NB4 (cell line): ENCODE measurements at places on chromosomes 12 and 14.

DNA sequence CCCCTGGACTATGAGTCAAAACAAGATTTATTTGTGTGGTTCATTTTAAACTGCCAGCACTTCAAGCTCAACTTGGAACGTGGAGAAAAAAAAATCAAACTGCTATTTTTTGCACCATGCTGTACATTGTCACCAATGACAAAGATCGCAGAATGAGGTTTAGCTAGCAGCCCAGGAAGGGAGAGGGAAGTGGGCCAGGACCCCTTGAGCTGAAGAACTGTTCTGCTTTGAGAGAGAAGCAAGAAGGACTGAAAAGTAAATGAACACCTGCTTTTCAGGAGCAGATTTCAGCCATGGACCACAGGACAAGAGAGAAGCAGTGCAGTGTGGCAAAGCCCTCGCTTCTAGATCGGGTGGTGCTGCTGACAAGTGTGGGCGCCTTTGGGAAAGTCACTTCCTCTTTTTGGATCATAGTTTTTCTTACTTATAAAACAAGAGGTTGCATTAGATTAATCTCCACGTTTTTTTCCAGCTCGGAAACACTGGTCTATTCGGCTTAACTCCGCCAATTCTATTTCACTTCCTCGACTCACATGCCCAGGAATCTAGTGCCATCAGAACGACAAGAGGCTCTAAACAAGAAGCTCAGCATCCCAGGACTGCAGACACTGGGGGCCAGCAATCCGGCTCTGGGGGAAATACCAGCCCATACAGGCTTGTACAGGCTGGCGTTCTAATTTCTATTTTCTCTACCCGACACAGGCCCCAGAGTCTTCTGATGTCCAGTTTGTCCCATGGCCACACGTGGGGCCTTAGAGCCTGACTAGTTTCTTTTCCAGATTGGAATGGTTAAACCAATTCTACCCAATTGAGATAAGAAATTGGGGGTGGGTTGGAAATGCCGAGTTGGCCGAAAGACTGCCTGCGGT lies 129.9 kb downstream of the CRACR2A start:
- DNase-seq: peak; percentile 59

DNA sequence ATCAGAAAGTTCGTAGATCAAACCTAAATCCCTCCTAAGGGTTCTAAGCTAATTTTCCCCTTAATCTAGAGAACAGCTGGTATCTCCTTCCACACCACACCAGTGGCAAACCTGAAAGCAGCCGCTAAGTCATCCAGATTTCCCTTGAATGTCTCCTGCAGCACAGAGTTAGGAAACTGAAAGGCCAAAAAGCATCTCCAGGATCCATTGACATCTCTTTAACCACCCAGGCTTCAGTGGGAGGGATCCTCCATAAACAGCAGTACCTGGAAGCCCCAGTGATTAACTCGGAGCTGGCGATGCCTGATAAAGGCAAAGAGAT lies 47.6 kb downstream of the CRACR2A start:
- DNase-seq: no peak

- no peak for DNase-seq
These were observed 290.8 kb upstream of the MDGA2 start for GRCh38 chr14:47966076-47966810.

GRCh38 chr12:123761841-123762714 lies at the start of gene DNAH10:
TSS of gene DNAH10 (plus strand) at chr12:123762301. CDS start at chr12:123762337, 36 bp downstream.
- peak; percentile 34 for DNase-seq

GRCh38 chr14:29016050-29016900 lies 249.7 kb downstream of the FOXG1 start:
- peak; percentile 42 for DNase-seq

DNA sequence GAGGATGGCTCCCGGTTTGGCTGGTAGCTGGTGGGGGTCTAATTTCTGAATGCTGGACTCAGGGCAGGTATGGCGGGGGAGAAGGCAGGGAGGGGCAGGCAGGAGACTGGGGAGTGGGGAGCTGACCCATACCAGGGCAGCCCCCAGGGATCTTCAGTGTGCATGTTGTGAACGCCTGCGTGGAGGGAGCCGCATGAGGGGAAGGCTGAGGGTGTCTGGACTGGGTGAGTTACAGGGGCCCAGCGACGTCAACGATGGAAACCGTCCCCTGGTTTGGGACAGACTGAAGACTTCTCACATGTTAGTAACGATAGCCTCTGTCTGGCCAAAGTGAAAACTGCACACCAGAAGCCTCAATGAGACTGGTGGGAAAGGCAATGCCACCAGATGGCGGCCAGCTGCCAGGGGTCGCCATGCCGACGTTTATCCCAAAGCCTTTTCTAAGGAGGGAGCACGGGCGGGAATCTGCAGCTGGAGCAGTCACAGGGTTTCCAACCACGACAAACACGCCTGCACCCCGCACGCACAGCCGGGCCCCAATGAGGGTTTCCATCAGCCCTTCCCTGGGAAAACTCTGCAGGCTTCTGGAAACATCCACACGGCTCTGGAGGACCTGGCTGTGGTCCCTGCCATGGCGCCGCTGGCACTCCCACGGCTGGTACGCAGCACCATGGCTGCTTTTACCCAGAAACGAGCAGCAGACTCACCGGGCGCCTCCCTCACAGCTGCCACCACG lies 14.0 kb downstream of the PGAM5 start:
- no peak for DNase-seq

DNA sequence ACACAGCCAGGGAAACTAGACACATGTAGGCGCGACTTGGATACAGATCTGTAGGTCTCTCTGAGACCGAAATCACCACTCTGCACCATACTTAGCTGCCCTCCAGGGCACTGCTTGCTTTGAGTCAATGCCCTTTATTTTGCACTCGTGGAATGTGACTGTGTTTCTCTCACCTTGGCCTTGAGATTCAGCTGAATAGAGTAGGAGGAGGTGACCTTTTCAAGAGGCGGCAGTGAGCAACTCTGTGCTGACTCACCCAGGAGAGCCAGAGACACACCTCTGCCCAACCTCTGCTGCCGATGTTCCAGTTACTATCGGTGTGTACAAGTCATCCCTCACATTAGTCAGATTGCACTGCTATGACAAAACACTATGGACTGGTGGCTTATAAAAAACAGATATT lies 583.4 kb downstream of the VRK1 start:
- DNase-seq: no peak

- DNase-seq: peak; percentile 79
These were observed 24.9 kb downstream of the DGLUCY start for GRCh38 chr14:91138511-91139359.

- peak; percentile 30 for DNase-seq
These were observed 390.6 kb downstream of the PRKD1 start for GRCh38 chr14:29536886-29537511.

- no peak for DNase-seq
These were observed 142.6 kb downstream of the NPAS3 start for GRCh38 chr14:33081259-33081658.

DNA sequence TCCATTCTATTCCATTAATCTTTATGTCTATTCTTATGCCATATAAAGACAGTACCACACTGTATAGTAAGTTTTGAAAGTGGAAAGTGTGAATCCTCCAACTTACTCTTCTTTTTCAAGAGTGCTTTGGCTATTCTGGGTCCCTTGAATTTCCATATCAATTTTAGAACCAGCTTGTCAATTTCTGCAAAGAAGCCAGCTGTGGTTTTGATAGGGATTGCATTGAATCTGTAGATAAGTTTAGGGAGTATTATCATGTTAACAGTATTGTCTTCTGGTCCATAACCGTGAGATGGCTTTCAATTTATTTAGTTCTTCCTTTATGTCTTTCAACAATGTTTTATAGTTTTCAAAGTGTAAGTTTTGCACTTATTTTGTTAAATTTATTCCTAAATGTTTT lies 34.2 kb upstream of the GCH1 start:
- no peak for DNase-seq

- DNase-seq: no peak
These were observed 3.6 kb upstream of the EID3 start for GRCh38 chr12:104299842-104300481.

DNA sequence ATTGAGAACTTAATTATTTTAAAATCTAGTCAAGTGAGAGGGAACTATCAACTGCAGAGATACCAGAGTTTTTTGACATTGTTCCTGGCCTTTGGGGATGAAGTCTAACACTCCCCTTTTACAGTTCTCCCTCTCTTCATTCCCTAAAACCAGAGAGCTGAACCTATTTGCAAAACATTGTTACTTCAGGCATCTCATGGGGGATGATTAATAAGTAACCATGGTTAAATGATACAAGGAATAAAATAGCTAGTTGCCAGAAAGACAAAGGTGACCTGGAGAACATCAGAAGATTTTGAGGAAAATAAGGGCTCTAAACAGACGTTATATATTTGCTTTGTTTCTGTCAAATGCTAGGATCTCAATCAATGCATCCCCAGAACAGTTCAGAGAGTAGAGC lies 42.3 kb downstream of the PDE6H start:
- DNase-seq: no peak
